Activated CD4-positive, alpha-beta T cell treated with anti-CD3 and anti-CD28 coated beads, Interleukin-2, amount 50 U/mL, for 4 hours (primary cell): ENCODE measurements at places on chromosomes 11 and 22.

DNA sequence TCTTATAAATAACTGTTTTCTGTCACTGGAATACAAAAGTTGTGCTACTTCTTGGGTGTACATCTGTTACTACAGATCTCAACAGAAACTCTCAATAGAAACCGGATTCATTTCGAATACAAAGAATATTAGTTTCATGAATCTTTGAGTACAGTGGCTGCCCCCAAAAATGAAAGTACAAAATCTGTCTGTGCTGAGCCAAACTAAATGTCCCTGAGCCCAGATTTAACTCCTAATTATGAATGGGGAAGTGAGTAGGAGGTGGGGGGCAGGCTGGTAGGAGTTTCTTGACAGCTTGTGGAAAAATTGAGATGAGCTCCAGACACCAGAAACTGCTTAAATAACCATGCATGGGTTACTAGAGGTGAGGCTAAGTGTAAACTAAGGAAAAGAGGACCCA is 41.6 kb downstream of the PITPNB start:
- no peak for DNase-seq

- DNase-seq = no peak
Measured at GRCh38 chr11:559712-560304, 730 bp downstream of the LMNTD2 start.

GRCh38 chr11:16169956-16170847 is 186.1 kb downstream of the SOX6 start:
- no peak for DNase-seq

DNA sequence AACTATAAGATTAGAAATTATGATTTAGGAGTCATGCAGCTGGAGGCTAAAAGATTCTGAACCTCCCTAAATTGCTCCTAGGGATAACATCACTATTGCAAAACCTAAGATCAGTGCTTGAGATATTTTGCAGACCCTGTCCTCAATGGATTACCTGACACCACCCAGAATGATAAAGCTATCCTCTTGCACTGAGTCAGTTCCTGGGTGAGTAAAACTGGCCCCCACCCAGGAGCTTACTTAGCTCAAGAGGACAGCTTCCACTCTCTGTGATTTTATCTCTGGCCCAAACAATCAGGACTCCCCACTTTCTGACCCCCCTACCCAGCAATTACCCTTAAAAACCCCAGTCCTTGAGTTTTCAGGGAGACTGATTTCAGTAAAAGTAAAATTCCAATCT is 2074.4 kb upstream of the RAG2 start:
- no peak for DNase-seq

DNA sequence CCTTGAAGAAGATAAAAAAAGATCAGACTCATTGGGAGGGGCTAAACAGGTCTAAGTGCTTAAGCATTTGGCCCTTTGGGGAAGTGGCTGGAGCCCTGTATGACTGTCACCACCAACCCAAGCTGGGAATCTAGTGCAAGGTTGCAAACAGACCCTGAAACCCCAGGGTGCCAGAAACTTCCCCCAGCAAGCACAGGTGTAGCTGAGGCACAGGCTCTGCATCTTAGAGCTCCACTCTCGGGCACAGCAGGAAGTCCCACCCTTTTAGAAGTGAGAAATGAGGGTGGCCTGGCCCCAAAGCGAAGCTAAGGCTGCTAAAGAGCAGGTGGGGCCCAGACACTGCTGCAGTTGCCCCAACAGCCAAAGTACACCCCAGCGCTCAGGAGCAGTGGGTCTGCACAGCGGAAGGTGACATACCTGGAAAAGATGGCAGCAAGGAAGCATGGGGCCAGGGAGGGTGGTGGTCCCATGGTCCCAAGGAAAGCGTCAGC is 5.8 kb upstream of the KDM2A start:
- no peak for DNase-seq

GRCh38 chr22:27682437-27682836 is 119.1 kb downstream of the MN1 start:
- no peak for DNase-seq
